ENCODE measurements at places on chromosomes 1 and 21.
A peak's percentile ranks its signal among the peaks of the same experiment; 100 is the strongest.

DNA sequence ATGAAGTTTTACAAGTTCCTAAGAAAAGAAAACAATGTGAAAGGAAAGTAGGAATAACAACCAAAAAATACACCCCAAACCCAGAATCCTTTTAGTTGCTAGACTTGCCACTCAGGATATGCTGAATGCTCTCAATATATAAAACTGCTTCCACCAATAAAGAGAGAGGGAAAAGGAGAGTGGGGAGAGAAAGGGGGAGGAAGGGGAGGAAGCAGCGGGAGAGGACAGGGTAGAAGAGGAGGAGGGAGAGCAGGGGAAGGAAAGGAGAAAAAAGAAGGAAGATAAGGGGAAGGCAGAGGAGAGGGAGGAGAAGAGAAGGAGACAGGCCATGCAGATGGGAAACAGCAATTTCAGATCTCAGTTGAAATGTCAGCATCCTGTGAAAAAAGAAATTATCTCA lies 198.4 kb downstream of the VAV3 start:
- no peak for DNase-seq

DNA sequence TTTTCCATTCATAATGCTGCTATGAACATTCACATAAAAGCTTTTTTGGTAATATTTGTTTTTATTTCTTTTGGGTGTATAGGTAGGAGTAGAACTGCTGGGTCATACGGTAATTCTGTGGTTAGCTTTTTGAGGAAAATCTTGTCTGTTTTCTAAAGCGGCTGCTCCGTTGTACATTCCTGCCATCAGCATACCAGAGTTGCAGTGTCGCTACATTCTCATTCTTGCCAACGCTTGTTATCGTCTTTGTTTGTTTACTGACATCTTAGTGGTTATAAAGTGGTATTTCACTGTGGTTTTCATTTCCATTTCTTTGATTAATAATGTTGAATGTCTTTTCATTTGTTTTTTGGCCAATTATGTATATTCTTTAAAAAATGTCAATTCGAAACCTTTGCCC lies 469.8 kb upstream of the ZP4 start:
- no peak for DNase-seq

DNA sequence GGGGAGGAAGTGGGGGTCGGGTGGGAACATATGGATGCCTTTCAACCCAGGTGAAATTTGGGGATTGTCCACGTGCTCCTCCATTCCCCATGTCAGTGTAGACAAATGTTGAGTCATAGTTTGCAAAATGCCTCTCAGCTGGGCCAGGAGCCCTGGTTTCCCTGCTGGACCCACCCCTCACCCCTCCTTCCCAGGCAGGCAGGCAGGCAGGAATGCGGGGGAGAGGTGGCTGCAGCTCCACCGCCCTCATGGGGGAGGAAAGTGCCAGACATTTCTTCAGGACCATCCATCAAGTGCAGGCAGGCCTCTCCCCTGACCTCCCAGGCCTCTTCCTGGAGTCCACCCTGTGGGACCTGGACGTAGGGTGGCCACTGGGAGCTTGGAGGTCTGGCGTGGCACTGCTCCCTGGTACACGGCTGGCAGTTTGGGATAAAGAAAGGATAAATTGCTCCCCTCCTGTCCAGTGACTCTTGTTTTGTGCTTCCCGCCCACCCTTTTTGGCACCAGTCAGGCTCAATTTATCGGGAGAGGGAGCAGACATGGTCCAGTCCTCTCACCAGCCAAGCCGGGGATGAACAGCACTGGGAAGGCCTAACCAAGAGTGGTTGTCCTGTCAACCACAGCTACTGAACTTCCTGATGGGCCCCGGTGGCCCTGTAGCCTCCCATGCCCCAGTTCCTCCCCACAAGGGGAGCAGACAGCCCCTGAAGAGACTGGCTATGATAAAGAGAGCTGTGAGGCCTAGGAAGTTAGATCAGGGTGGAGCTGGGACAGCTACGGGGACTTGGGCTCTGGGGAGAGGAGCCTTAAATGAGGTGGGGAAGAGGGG lies 18.9 kb downstream of the NPR1 start:
- no peak for DNase-seq

- no peak for DNase-seq
These were observed 16.5 kb downstream of the CLDN19 start for GRCh38 chr1:42723511-42723910.

DNA sequence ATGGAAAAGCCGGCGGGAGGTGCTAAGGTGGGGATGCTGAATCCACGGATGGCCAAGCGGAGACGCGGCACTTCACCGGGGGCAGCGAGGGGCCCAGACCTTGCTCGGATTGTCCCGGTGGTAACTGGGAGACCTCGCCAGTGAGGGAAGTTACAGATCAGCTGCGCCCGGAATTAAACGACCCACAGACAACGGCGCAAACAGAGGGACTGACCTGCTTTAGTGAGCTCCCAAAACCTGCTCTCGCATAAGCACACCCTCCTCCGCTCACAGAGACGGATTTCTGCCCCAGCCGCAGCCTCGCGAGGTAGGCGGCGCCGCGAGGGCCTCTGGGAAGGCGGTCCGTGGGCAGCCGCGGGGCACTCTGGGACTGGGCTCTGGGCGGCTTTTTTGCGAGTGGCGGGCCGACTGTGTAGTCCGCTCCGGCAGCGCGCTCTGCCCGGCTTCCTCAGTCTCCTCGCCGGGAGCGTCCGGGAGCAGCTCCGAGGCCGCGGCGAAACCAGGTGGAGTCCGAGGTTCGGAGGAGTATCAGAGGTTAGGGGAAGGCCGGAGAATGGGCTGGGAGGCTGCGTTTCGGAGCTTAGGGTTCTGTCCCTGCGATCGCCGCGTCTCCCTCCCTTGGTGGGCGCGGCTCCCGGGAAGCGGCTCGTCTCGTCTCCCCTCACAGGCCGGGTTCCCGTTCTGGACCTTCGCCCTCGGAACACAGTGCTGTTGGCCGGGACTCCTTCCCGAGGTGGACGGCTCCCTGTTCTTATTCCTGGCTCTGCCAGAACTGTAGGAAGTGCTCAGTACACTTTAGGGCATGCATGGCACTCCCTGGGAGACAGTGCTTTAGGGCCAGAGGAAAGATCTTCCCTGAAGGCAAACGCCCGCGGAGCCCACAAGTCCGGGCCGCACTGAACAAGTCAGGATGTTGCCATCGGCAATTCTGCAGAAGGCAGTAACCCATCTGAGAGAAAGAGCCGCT lies at the start of gene EXO5:
Gene EXO5, plus strand, starts transcription at position 393 of the 967 bp plus-strand sequence. CDS start 5,778 bp downstream, outside the sequence.
- peak; percentile 59 for DNase-seq

- DNase-seq, result peak; percentile 76
These were observed 631 bp downstream of the LRIF1 start for GRCh38 chr1:110962892-110963690.

GRCh38 chr1:14090062-14090461 lies 390.1 kb downstream of the PRDM2 start:
- DNase-seq, result no peak

- DNase-seq, result no peak
These were observed 1.9 kb upstream of the MGST3 start for GRCh38 chr1:165629151-165629550.

GRCh38 chr1:71502006-71502405 lies 421.2 kb upstream of the ZRANB2 start:
- DNase-seq, result no peak

- no peak for DNase-seq
These were observed 21.6 kb downstream of the ARMH1 start for GRCh38 chr1:44696101-44696500.

DNA sequence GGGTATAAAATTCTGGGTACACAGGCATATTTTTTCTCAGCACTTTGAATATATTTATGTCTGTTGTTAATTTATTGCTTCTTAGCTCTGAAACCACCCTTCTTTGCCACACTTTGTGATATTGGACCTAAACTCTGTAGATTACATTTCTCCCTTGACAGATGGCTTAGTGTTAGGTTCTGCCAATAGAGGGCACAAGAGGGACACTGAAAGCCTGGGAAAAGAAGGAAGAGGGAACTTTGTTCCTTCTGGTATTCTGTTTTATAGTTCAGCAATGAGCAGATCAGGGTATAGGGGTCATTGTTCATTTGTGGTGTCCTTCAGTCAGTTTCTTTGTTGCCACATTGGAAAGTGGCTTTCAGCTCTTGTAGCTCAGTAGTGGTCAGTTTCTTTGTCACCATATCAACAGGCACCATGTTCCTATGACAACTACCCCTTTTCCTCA lies 423.5 kb upstream of the PROX1 start:
- DNase-seq, result no peak

DNA sequence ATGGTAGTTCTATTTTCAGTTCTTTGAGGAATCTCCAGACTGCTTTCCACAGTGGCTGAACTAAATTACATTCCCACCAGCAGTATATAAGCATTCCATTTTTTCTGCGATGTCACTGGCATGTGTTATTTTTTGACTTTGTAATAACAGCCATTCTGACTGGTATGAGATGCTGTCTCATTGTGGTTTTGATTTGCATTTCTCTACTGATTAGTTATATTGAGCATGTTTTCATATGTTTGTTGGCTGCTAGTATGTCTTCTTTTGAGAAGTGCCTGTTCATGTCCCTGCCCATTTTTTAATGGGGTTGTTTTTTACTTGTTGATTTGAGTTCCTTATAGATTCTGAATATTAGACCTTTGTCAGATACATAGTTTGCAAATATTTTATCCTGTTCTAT lies 87.9 kb downstream of the RPS6KC1 start:
- no peak for DNase-seq

DNA sequence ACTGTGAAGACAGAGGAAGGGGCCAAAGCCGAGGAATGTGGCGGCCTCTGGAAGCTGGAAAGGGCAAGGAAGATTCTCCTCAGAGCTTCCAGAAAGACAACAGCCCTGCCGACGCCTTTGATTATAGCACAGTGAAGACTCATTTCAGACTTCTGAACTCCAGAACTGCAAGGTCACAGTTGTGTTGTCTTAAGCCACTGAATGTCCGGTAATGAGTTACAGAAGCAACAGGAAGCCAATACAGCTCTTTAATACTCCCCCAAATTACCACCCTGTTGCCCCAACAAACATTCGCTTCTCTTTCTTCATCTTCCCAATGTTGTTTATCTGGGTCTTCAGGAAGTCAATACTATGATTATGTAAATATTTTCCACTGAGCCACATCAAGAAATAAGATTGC lies 44.0 kb downstream of the ETS2 start:
- no peak for DNase-seq

- DNase-seq, result no peak
These were observed 45.9 kb downstream of the KIAA0040 start for GRCh38 chr1:175146529-175147213.

- no peak for DNase-seq
These were observed 4.4 kb downstream of the PCAT6 start for GRCh38 chr1:202815120-202815519.

DNA sequence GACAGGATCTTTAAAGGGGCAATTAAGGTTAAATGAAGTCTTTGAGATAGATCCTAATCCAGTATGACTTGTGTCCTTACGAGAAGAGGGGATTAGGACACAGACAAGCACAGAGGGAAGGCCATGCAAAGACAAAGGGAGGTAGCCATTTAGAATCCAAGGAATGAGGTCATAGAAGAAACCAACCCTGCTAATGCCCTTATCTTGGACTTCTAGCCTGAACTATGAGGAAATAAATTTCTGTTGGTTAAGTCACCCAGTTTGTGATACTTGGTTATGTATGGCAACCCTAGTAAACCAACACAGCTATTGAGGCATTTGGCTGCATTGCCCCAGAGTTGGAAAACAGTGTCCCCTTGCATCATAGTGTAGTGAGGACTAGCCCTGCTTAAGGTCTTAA lies 121.3 kb downstream of the MAST2 start:
- no peak for DNase-seq

GRCh38 chr1:52681136-52681535 lies 17.0 kb downstream of the COA7 start:
- DNase-seq, result no peak
